Glutamatergic neuron (in vitro differentiated cells): ENCODE measurements at places on chromosomes 5 and 9.

DNA sequence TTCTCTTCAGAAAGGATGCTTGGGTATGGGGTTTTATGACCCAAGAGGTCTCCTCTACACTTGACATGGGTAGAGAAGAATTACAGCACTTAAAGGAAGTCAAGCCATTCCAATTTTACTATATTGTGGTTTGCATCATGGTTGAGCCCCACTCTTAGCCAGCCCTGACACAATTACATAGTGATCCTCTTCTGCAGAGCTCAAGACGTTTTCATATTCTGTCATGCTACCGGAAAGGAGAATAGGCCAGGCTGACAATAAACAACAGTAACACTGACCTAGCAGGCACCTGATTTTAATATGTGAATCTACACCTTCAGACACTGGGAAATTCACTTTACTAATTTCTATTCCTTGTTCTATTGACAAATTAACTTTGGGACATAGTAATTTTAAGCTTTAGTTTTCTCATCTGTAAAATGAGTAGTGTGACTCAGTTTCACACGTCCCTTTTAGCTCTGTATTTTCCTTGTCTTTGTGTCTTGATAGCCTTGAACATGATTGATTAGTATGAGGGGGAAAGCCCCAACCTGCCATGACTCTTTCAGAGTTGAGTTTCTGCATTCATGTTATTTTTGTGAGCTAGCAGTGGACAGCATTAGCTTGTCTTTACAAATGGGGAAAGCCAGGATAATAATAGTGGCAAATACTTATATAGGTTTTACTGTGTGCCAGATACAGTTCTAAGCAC is 83.8 kb downstream of the SV2C start:
- no peak for DNase-seq

GRCh38 chr9:134537951-134538641 is 103.5 kb upstream of the COL5A1 start:
- DNase-seq = no peak

GRCh38 chr9:135299651-135300345 is 179.8 kb upstream of the PPP1R26 start:
- DNase-seq = no peak

DNA sequence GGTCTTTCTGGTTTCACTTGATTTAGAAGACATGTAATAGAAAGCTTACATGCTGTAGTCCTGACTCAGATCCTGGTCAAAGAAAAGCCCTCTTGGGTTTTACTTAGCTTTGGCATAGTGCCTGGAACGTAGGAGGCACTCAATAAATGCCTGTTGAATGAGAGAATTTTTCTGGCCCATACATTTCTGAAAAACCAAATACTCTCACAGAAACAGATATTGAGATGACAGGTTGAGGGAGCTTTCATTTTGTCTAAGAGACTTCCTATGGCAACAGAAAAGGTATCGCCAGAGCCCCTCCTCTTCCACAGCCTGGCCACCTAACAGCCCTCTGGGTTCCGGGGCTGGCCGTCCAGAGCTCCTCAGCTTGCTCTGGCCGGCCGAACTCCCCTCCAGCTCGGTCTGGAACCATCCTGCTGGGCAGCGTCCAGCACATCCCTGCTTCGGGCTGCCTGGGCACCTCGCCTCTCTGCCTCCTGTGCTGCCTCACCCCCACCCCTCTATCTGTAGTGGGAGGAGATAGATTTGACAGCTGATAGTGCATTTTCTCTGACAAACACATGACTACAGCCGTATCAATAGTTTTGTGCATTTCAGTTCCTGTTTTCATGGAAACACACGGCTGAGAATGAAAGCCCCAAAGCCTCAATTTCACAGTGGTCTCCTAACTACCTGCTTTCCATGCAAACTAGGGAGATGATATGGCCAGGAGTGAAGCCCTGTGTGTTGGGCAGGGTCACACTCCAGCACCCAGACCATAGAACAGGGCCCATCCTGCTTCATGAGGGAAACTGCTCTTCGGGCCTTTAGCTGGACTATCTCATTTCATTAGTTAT is 1.1 kb downstream of the IL4 start:
- DNase-seq = no peak

DNA sequence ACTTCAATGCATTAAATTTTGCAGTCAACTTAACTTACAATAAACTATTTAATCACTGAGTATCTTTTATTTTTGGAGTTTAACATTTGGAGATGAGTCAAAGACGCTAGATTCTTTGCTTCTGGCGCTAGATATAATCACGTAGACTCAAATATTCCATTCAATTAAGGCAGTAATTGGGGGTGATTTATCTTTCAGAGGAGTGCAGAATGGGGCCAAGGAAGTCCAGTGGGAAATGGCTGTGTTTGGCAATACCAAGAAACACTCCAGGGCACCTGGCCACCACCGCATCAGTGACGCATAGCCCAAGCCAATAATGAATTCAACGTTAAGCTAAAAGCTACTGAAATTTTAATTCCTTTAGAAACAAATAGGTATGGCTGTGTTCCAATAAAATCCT is 81.2 kb downstream of the PHAX start:
- no peak for DNase-seq

DNA sequence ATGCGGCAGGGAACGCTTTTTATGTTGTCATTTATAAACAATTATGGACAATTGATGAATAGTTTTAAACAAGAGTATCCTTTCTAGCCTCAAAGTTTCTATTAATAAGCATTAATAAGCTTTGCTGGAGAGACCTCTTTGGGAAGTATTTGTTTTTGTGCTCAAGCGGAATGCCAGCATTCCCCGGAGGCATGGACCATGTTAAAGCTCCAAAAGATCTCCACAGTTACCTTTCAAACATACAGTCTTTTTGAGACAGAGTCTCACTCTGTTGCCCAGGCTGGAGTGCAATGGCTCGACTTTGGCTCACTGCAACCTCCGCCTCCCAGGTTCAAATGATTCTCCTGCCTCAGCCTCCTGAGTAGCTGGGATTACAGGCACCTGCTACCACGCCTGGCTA is 9.6 kb downstream of the MSANTD3 start:
- no peak for DNase-seq

DNA sequence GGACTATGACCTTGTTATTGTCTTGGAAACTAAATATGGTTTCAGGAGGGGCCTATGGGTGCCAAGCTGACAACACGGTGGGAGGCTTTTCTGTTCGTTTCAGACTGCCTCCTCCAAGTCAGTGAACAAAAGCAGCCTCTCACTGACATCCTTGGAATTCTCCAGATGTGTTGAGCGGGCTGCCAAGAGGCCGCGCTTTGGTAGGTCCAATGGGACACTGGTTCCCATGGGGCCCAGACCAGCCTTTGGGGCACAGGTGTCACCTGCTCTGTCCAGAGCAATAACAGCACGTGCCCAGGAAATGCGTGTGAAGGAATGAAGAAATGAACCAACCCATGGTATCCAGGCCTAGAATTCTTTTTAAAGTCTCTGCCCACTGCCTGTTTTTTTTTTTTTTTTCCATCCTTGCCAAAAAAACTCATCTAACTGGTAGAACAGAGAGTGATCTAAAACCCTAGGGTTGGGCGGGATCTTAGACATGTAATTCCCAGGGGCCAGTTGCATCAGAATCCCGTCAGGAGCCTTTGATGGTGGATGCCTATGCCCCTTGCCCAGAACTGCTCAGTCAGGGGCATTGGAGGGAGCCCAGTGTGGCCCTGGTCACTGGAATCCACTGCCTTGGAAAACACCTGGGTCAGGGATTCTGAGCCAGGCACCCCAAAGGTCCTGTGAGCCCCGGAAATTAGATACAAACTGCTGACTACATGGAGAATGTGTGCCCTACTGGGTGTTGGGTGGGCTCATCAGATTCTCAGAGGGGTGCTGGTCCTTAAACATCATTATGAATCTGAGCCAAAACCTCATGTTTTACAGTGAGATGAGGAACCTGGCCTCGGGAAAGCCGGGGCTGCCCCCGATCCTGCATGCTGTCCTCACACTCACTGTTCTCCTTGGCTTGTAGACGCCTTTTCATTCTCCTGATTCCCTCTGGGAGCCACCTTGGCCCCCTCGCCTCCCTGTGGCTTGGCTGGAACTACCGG is 60.1 kb downstream of the GTF3C4 start:
- no peak for DNase-seq

DNA sequence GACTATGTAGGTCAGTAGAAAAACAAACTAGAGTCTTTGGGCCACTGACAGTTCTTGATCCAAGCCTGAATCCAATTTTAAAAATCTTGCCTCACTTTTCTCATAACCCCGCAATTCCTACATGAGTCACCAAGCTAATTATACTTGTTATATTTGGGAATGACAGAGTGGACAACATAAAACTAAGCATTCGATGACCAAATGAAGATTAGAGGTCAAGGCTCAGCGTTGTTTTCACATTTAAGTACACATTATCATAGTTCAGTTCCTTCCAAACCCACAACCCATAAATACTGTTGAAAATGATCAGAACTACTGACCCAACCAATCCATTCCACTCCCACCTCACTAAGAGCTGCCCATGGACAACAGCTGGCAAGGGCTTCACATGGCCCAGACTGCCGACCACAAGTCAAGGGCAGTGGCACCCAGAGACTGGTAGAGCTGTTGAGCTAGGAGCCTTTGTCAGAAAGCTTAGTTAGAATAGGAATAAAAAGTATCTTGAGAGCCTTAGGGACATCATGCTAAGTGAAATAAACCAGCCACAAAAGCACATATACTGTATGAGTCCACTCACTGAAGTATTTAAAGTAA is 64.2 kb downstream of the MYO10 start:
- DNase-seq = no peak

DNA sequence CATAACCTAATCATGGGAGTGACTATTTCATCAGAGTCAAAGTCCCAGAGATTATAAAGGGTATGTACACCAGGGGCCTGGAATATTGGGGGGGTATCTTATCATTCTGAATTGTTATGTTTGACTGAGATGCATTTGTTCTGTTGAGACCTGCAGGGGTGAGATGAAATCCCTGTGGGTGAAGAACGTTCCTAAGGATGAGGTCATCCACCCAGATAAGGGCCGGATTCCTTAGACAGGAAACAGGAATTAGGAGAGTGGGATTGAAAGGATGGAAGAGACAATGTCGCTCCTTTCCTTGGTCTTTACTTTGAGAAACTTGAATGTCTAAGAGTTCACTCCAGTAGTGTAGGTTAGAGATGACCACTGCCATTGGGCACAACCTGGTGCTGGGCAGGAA is 54.7 kb downstream of the GAS1 start:
- no peak for DNase-seq

DNA sequence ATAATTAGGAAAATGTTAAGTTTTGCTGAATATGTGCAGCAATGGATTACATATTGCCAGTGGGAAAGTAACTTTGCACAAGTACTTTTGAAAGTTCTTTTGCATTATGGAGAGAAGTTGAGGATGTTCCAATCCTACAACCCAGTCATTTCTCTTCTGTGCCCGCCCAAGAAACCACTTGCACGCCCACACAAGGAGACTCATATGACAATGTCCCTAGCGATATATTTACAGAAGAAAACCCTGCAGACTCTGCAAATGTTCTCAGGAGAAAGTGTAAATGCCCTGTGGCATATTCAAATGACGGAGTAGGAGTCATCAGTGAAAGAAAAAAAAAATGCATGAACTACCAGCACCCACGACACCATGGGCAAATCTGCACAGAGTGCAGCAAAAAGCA is 356.5 kb downstream of the CTNND2 start:
- DNase-seq = no peak

DNA sequence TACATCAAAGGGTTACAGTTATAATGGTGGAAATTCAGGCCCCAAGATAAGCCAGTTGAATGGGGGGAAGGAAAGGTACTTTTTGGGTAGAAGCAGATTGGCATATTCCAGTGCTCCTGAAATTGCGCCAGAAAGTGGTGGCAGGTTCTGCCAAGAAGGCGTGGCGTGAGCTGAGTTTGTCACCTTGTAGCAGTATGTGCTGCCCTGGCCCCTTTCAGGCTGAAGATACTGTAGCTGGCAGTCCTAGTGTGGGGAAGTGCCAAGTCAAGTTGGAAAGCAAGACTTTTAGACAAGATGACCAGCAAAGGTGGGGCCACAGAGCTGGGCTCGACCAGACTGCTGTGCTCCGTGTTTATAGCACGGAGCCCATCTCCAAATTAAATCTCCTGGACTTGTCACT is 133.6 kb upstream of the GLRA1 start:
- DNase-seq = no peak

DNA sequence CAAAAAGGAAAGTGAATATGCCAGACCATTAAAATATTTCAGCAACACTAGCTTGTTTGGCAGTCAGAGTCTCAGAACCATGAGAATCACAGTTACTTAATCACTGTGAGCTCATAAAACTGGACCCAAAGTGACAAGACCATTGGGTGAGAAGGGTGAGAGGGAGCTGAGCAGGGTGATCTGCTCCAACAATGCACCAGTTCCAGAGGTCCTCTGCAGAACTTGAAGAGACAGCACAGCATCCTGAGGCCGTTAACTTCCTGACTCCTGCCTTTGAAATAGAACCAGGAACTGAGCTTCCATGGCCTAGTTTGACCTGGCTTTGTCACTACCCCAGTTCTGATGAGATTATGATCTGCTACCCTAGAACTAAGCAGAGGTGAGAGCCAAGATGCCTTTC is 57.4 kb downstream of the NFIB start:
- DNase-seq = no peak

- DNase-seq = no peak
These were observed 244.0 kb downstream of the GABRB2 start for GRCh38 chr5:161302559-161302958.

DNA sequence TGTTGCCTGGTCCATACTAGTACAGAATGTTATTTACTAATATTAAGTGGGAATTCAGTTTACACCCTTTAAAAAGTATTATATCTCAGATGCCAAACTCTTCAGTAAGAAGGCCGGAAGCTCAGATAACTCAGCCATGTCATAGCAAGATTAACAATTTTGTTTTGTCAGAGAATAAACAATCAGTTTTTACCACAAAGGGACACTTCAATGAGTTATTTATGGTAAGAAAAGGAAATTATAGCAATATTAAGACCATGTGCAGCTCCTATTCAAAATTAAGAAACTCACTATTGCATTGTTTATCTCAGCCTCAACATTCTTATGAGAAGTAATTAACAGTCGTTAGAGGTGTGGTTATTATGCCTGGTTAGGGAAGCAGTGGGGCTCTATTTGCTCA is 13.1 kb upstream of the ARL15 start:
- no peak for DNase-seq

DNA sequence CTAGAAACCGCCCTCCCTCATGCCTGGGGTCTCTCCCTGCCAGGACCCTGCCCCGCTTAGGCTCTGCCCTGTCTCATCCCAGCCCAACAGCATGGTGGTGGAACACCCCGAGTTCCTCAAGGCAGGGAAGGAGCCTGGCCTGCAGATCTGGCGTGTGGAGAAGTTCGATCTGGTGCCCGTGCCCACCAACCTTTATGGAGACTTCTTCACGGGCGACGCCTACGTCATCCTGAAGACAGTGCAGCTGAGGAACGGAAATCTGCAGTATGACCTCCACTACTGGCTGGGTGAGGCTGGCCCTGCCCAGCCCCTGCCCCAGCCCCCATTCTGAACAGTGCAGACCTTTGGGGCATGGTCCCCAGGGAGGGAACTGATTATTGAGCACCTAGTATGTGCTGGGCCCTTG is 33.9 kb downstream of the GSN start:
- no peak for DNase-seq
